Endodermal cell (in vitro differentiated cells): ENCODE measurements at places on chromosomes 12 and 14. TPM values are rescaled to one million over a fixed set of nuclear protein-coding genes. Genes with fewer than 3 reads are reported as not detected.
A peak's percentile ranks its signal among the peaks of the same experiment; 100 is the strongest.

DNA sequence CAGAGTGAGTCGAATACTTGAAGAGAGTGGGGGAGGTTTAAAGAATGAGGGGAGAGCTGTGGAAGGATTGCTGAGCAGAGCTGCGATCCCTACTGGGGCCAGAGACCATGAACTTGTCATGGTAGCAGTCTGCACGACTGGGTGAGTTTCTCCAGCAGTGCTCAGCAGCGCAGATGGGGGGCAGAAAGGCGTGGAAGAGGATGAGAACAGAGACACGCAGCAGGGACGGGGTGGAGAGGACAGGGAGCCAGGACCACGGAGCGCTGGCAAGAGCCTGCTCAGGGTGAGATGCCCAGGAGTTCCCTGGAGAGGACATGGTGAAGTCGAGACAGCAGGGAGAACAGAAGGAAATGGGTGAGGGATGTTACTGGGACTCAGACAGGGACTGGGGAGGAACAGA is 2.1 kb upstream of the AQP6 start:
- DNase-seq: peak; percentile 60

- DNase-seq: no peak
These were observed 168.1 kb downstream of the BCAT1 start for GRCh38 chr12:24780697-24781368.

GPX2 gene
- 0.87 to 3.7 TPM (median 3.5 TPM) in 3 replicates for total RNA-seq

DNA sequence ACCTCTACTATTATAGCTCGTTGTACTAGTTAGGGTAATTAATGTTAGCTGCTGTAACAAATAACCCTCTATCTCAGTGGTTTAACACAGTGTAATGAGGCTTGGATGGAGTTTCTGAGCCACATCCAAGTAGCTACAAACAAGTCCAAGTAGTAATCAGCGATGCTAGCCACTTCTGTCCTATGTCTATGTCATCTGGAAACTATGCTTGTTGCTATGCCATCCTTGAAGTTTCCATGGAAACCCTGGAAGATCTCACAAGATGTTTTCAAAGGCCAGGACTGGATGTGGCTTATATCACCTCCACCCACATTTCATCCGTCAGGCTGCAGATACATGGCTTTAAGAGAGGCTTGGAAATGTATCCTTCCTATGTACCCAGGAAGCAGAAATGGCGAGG is 422.1 kb downstream of the AACS start:
- DNase-seq: no peak

DNA sequence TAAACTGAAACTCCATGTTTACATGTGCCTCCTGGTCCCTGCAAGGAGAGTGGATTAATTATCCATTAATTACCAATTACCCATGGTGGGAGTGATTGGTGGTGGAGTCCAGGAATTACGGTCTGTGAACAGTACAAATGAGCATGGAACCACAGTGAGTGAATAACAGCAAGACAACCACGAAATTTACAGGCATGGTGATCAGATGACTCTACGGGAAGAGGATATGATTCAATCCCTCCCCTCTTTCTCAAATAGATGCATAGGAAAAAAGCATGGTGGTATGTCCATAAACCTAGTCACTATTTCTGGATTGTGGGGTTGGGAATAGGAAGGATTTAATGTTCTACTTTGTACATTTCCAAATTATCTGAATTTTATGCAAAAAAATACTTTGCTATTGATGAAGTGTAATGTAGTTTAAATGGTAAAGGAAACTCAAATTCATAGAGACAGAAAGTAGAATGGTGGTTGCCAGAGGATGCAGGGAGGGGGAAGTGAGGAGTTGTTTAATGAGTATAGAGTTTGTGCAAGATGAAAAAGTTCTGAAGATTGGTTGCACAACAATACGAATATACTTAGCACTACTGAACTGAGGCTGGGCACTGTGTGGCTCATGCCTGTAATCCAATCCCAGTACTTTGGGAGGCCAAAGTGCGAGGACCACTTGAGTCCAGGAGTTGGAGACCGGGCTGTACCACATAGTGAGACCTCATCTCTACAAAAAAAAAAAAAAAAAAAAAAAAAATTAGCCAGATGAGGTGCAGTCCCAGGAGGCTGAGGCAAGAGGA is 41.2 kb upstream of the C12orf75 start:
- no peak for DNase-seq

TROAP gene
- 43.1 to 91.2 TPM (median 87.4 TPM) in 3 replicates for total RNA-seq

DNA sequence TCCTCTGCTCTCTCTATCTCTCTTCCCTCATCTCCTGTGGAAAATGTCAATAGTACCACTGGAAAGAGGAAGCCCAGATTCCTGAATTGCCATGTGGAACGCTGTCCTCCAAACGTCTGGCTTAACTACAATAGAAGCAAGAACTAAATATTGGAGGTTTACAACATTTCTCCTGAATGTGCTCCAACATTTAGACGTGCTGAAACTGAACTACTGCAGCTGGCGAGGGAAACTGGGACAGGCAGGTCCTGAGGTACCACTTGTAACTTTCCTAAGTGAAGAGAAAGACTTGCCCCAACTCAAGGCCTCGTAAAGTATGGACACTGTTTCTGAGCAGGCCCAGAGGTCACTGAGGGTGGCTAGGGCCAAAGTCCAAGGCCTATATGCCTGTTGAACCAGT is 187.7 kb downstream of the NTF3 start:
- no peak for DNase-seq

DNA sequence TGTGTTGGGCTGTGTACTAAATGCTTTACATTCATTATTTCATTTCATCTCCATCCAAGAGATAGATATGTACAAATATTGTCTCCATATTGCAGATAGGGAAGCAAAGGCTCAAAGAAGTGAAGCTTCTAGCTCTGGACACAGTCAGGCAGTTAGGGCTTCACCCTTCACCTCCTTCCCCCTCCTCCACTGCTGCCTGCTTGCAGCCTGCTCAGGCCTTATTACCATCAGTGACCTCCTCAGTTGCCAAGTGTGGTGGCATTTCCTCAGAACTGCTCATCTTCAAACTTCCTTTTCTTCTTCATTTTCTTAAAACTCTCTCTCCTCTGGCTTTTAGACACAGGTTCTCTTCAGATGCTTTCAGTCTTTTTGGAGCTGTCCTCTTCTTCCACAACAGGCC is 4.7 kb upstream of the GPATCH2L start:
- DNase-seq: no peak

UNG gene
- 112 and 114 TPM in 2 replicates for total RNA-seq

GRCh38 chr12:114679942-114680341 is 4.0 kb downstream of the TBX3 start:
- DNase-seq: peak; percentile 59

- no peak for DNase-seq
These were observed 17.4 kb upstream of the LEMD3 start for GRCh38 chr12:65152012-65152411.

PTGER2 gene
- not detected in 2 replicates for total RNA-seq

SLC7A7 gene
- total RNA-seq: 15.9 and 17.0 TPM in 2 replicates

ZBTB25 gene
- 17.0 to 55.1 TPM (median 20.7 TPM) in 3 replicates for total RNA-seq

DNA sequence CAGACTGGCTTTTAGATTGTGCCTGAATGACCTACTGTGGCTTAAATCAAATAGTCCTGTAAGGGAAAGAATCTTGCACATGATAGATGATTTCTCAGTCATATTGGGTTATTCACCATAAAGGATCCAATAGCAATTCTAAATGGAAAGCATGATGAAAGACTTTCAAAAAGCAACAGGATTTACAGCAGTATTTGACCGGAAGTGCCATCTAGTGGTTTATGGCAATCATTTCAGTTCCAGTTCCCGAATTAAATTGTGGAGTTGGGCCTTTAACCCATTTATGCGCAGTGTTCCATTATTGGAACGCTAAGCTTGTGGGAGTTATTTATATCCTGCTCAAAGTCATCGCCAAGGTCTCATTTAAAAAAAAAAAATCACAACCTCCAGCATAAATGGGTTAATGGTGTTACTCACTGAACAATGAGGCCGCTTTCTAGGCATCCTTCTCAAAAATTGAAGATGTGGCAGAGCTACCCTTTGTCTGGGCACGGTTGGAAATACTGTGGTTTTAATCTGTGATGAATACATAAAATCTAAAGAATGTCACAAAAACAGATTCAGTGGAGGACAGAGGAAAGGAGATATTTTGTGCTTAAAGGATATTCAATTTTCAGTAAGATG is 60.8 kb upstream of the REP15 start:
- DNase-seq: no peak

- DNase-seq: no peak
These were observed 29.7 kb downstream of the FRMD6 start for GRCh38 chr14:51681411-51681810.

- no peak for DNase-seq
These were observed 53.9 kb downstream of the METTL25 start for GRCh38 chr12:82412246-82412645.

RHOJ gene
- 0.25 TPM in 1 of 3 replicates, not detected in the others for total RNA-seq

DNA sequence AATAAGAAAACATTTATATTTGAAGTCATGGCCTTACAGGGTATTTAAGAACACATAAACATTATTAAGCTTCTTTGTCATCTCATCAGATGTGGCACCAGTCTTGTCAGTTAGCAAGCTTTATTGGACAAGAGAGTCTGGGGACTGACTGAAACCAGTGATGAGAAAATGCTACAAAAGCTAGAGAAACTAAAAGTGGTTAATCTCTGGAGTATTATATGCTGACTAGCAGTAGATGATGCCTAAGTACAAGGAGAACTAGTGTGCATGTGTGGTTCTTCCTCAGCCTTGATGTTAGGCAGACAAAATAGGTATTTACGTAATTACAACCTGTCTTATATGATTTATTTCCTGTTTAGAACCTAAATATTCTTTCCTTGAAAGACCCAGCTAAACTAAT is 176.5 kb downstream of the CPNE8 start:
- no peak for DNase-seq

DNA sequence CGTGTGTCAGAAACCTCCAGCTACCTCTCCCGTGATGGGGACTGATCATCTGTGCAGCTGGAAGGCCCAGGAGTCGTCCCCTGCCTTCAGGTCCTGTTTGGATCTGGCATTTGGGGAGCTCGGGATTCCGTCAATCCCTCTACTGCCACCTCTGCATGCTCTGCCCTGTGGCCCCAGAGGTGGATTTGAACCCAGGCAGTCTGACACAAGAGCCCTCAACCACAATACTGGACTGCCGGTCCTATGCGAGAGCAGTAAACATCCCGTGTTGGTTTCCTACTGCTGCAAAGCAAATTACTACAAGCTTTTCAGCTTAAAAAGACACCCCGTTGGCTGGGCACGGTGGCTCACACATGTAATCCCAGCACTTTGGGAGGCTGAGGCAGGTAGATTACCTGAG is 121.9 kb upstream of the FKBP4 start:
- peak; percentile 36 for DNase-seq

SRRM4 gene
- total RNA-seq: 0.44 and 0.59 TPM in 2 replicates

- DNase-seq: no peak
These were observed 39.4 kb upstream of the ATXN2 start for GRCh38 chr12:111638556-111638955.

RIMBP2 gene
- total RNA-seq: 2.8 and 3.4 TPM in 2 replicates

DNA sequence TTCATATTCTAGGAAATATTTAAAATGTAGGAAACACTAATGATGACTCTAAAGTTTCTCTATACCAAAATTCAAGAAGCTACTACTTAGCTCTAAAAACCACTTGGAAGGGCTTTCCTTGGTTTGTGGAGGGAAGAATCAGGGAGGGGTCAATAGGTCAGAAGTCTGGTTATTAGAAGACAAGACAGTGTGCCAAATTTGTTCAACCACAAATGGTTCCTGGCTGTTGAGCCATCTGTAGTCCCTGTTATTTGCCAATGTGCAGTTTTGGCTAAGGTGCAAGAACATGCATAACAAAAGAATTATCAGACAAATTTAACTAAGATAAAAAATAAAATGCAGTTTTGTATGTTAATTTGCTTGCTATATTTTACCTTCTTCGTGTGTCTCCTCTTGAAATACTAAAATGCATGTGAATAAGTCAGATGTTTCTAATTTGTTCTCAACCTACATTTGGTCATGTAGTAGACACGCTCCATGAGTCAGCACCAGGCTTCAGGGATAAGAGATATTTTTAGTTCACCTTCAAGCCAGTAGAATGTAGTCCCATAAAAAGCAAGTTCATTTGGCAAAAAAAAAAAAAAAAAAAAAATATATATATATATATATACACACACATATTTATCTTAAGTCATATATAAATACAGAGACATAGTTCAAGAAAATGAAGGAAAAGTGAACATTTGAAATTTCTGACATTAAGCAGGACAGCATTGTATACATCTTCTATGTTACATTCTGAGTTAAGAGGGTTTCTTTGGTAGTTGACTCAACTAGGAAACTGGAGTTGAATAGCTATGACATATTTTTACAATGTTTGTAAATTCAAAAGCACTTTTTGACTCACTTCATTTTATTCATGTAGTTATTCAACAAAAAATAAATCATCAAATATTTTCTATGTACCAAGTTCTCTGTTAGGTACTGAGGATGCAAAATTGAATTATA is 123.3 kb downstream of the KCNC2 start:
- DNase-seq: no peak

OTOGL gene
- 1.4 to 12.2 TPM (median 11.4 TPM) in 3 replicates for total RNA-seq

- DNase-seq: peak; percentile 68
These were observed 93.1 kb upstream of the EVL start for GRCh38 chr14:99971941-99972747.

DNA sequence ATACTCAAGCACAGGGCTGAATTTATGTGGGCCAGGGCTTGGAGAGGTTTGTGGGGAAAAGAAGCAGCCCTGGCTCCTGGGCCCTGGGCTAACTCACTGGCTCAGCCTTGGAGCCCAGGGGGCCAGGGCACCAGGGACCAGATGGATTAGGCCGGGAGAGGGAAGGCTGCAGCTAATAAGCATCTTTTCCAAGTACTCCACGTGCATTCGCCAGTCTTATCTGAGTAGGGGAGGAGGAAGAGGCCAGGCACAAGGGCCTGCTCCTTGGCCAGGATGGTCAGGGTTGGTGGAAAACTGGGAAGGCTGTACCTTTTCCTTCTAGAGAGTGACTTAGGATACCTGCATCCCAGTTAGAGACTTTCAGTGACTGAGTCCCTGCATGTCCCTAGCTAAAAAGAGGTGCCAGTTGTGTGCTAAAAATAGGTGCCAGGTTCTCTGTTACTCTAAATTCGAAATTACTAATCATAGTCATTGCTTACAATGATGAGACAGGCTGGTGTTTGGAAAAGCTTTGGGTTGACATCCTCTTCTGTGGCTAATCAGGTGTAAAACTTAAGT is 1.3 kb downstream of the GLRX5 start:
- peak; percentile 55 for DNase-seq

OR4E2 gene
- not detected in 2 replicates for total RNA-seq

DNA sequence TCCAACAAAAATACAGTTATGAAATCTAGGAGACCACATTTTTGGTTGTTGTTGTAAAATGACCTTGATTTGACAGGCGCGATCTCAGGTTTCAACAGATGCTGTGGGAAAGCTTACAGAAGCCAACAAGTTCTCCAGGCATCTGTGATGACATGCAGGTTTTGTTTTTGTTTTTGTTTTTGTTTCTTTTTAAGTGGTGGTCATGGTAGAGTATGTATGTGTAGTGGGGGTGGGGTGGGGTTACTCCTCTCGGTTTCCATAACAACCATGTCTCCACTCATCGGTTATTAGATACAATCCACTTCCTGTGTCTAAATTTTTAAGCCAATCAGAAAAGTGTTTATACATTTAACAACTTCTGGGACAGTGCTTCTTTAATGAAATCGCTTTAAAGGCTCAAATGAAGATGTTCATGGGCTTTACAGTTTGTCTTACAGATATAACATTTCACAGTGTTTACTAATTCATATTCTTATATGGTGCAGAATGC is 199.9 kb upstream of the FOXN3 start:
- DNase-seq: peak; percentile 51
